ENCODE measurements at places on chromosomes 12 and 14.

- no peak for DNase-seq
Observed at GRCh38 chr12:107646436-107646835, 39.2 kb upstream of the PWP1 start.

DNA sequence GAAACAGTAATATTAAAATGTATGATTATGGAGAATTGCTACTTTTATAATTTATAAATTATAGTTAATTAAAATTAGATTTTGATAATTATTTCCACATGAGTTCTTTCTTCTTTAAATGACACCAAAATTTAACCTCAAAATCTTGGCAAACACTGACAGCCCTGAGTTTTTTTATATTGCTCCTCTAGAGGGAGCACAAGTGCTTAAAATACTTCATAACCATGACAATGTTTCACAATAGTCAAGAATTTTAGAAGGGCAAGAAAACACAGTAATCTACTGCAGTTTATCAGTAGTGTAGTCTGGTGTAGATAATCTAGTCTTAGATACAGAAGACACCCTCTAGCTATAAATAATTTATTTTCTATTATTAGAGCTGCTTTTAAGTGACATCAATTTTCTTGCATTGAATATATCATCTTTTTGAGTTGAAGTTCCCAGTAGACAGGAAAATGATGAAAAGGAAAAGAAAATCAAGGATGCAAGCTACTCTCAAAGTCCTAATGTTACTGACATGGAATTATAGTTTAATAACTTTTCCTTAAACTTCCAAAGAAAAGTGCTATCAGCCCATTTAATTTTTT lies 14.3 kb upstream of the PTGER2 start:
- DNase-seq: no peak

GRCh38 chr14:39417014-39417413 lies 15.2 kb downstream of the FBXO33 start:
- no peak for DNase-seq

GRCh38 chr12:68587448-68587873 lies 23.2 kb upstream of the RAP1B start:
- peak; percentile 15 for DNase-seq

GRCh38 chr12:130667421-130667960 lies 48.6 kb downstream of the RIMBP2 start:
- no peak for DNase-seq

Measured in T-cell (primary cell).